Stimulated activated CD4-positive, alpha-beta T cell treated with anti-CD3 and anti-CD28 coated beads, Interleukin-1b, Interleukin-23, amount 100 ng/mL, for 48 hours (primary cell): ENCODE measurements at places on chromosomes 1 and 21.

DNA sequence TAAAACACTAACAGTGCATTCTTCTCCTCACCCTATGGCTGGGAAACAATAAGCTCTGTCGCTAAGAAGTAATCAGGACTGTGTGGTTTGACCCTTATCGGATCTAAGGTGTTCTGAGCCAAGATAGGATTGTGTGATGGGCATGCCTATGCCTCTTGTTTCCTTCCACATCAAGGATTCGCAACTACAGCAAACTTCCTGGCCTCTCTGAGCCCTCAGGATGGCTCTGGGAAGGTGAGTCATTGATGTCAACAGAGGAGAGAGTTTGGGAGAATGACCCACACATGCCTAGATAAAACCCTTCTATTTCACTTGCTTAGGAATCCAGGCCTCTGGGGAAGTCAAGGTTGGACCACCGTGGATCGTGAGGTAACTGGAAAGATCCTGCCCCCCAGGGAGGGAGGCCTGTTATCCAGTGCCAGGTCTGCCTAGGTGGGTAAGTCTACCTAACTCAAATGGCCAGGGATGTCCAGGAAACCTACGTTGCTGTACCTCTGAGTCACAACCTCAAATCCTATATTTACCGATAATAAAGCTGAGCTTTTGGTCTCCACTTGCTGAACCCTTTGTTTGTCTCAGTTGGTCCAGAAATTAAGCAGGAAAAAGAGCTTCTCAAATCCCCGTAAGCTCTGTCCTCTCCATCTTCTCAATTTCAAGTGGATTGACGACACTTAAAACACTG, 27.4 kb downstream of the TIAM1 start:
- DNase-seq: no peak

DNA sequence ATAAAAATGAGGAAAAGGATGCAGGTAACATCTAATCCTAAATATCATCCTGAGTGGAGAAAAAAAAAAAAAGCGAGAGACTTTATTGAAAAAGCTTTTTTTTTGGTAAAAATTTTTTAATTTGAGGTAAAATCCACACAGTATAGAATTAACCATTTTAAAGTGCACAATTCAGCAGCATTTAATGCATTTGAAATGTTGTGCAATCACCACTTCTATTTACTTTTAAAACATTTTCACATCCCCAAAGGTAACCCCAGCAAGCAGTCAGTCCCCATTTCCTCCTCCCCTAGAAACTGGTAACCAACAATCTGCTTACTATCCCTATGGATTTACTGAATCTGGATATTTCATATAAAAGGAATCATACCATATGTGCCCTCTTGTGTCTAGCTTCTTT, 166.7 kb downstream of the TTLL7 start:
- DNase-seq: no peak

DNA sequence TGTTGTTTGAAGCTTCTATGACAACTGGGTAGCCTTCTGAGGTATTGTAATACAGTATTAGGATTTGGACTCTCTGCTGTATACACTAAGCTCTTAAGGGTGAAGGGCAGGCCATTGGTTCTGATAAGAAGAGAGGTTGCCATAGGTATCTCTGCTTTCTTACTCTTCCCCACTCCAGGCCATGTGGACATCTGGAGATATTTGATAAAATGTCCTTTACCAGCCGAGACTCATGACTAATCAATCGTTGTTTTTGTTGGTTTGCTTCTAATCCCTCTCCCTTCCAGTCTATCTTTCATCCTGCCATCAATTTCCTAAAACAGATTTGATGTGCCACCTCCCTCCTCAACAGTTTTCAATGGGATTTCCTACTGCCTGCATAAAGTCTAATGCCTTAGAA, 64.6 kb upstream of the WDR26 start:
- DNase-seq: no peak

DNA sequence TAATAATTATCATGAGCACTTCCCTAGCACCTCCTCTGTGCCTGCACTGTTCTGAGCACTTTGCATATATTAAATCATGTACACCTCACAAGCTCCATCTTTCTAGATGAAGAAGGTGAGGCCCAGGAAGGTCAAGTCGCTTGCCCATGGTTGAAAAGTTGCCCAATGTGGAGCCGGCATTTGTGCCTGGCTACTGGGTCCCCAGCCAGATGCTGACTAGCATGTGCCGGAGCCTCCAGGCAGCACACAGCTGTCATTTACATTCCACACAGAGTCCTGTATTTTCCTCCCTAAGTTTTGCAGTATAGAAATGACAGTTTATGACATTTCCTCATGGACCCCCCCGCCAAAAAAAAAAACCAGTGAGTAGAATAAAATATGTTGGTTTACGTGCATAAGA, 94.3 kb downstream of the BCAR3 start:
- DNase-seq: no peak

DNA sequence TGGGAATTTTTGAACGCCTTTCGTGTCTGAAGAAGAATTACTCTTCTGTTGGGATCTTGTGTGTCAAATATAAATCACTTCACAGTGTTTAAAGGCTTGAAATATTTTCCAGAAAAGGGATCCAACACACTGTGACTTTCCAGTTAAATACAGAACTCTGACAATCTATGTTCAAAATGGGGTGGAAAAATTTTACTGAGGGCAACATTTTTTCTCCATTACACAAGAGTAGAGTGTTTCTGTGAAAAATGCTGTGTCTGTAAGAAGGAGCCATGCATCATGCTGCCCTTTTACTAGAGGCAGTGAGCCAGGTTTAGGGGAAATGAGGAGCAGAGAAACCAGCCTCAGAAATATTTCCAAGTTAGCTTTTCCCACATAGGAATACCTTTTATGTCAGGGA, 86.5 kb downstream of the VPS13D start:
- no peak for DNase-seq

DNA sequence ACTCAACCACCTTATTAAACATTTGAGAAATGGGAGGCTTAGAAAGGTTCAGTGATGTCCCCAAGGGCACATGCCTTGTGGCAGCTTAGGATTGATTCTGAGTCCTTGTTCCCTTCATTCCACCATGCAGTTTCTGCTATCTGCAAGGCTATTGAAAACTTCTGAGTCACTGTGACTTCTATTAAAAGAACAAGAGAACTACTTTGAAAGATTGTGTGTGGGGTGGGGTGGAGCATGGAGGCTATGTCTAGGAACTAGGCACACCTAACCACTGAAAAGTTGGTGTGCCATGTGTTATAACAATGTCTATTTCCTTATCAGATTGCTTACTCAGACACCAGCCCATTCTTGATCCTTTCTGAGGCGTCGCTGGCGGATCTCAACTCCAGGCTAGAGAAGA, 10.8 kb downstream of the MTARC1 start:
- no peak for DNase-seq

DNA sequence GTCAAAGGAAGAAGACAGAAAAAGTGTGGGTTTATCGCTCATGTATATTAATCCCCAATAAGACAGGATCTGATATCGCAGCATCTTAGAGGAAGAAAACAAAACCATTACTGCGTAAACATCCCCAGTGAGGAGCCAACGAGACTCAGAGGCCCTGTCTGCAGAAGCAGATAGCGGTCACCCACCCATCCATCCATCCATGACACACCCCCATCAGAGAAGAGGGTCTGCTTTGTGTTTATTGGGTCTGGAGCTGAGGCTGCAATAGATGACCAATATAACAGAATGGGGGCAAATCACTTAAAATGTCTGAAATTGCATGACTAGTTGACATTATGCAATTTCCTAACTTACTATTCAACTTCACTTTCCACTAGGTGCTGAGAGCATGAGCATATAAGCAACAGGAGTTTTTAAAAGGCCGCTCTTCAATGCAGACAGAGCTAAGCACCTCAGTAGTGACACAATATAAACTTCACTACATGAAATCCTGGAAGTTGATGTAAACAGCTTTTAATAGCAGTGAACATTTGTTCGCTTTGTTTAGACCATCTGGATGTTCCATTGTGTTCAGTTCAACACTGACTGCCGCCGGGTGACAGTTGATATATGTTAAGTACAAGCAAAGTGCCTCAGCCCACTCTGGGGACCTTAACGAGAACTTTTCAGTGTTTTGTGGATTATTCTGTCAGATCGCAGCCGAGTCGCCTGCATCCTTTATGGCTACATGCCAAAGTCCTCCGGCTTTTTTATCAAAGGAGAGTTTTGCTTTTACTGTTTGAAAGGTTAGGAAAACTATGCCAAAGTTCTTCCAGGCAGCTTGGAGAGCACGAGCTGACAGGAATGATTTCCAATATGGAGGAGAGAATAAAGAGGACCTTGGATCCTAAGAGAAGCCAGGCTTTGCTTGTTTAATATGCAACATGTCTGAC, 167.5 kb downstream of the ZNF281 start:
- DNase-seq: no peak

GRCh38 chr1:18008081-18008480, 99.5 kb upstream of the IGSF21 start:
- no peak for DNase-seq

GRCh38 chr1:172172352-172172831, 248.1 kb upstream of the C1orf105 start:
- DNase-seq: no peak

DNA sequence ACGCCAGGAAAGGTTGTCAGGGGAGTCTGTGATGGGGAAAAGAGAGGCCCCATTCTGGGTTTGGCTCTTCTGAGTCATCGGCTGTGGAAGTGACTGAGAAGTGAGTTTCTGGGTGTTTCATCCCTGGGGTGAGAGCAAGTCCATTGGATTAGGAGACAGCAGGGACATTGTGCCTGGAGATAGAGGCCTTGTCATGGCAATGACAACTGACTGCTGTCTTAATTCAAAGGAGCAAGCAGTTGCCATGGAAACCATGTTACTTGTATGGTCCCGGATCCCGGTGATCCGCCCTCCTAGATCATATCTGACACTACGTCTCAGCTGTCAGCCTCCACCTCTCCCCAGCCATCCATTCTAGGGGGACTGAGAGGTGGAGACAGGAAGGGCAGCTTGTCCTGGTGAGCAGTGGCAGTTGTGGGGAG, 34.4 kb downstream of the KIAA0040 start:
- peak; percentile 21 for DNase-seq

DNA sequence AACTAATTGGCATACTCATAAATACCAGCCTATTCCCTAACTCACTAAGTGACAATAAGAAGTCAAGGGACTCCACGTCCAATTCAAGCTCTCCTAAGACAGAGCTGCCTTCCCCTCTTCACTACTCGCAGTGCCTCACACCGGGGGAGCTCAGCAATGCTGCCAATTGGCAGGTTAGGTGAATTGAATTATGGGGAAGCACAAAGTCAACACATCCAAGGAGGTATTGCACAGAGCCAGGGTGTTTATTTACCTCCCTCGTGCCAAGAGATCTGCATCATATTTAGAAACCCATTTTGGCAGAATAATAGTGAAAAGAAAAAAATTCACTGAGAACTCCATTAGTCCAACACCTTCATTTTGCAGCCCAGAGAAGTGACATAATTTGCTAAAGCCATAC, 20.4 kb upstream of the TNR start:
- no peak for DNase-seq

DNA sequence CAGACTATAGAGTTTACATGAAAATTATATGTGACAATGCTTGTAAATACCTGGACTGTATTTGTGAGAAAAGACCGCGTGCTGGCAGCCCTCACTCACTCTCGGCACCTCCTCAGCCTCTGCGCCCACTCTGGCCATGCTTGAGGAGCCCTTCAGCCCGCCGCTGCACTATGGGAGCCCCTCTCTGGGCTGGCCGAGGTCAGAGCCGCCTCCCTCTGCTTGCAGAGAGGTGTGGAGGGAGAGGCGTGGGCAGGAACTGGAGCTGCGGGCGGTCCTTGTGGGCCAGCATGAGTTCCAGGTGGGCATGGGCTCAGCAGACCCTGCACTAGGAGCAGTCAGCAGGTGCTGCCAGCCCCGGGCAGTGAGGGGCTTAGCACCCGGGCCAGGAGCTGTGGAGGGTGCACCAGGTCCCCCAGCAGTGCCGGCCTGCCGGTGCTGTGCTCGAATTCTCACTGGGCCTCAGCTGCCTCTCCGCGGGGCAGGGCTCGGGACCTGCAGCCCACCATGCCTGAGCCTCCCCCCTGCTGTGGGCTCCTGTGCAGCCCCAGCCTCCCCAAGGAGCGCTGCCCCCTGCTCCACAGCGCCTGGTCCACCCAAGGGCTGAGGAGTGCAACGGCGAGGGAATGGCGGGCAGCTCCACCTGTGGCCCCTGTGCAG, 482.5 kb downstream of the AGBL4 start:
- no peak for DNase-seq
